Tibial artery (tissue), 4 donors: ENCODE measurements at places on chromosomes 6 and 20.

- no peak for DNase-seq
These were observed 4.2 kb downstream of the ENTPD6 start for GRCh38 chr20:25199473-25200260.

DNA sequence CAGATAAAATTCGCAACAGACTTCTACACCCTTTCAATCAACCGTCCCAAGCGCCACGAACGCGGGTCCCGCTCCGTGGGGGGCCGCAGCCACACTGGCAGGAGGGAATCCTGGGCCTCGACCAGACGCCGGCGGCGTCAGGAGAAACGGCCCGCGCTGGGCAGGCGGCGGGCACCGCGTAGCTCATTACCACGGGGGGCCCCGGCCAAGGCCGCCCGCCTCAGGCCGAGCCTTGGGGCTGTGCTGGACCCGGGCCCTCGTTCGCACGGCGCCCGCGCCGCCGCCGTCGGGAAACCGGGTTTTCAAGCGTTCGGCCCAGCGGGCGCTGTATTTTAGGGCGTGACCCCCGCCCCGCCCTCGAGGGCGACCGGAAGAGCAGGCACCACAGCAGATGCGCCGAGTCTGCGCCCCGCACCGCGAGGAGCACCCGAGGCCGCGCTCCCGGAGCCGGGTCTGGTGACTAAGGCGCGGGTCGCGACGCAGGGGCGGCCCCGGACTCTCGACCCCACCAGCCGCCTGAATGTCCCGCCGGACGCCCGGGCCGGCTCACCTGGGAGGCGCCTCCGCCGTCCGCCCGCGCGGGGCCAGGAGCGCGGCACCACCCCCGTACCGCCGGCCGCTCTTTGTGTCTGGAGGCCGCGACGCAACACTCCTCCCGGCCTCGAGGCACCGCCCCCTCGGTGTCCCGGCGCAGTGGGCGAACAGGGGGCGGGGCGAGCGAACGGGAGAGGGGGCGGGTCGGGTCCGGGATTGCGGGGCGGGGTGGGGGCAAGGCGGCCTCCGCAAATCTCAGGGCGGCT is at the start of gene NINL:
TSS of gene NINL (minus strand) at position 627 of the 800 bp plus-strand sequence. CDS start 58,944 bp downstream, outside the sequence.
- peak; percentile 51 for DNase-seq

- DNase-seq = no peak
These were observed 239.1 kb downstream of the GRM1 start for GRCh38 chr6:146267946-146268345.

GRCh38 chr6:32658268-32658897 is 8.1 kb downstream of the HLA-DQB1 start:
- DNase-seq = no peak

- DNase-seq = no peak
These were observed 9.9 kb upstream of the C6orf141 start for GRCh38 chr6:49540614-49541013.

- no peak for DNase-seq
These were observed 102.0 kb downstream of the ARID1B start for GRCh38 chr6:156879186-156879585.

DNA sequence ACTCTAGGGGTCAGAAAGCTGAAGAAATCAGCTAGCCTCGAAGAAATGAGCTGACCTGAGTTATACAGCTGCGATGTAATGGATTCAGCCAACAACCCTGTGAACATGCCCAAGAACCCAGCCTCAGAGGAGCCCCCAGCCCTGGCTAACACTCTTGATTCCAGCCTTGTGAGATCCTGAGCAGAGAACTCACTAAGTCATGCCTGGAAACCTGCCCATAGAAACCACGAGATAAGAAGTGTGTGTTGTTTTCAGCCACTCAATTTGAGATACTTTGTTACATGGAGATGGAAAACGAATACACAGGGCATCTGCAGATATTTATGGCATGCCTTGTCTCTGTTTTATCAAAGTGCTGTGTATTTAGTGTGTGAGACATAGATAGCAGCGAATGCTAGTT is 265.2 kb downstream of the QKI start:
- DNase-seq = no peak

DNA sequence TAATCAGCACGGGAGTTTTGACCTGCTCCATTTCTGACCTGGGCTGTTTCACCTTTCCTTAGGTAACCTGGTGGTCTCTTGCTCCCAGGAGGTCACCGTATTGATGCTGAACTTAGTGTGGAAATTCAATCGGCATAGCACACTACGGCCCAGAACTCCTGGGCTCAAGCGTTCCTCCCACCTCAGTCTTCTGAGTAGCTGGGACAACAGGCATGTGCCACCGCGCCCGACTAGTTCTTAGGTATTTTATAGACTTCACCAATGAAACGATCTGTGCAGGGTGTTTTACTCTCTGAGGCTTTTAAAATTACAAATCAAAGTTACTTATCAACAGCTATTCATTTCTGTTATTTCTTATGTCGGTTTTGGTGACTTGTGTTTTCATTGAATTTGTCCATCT is 42.1 kb downstream of the ATG5 start:
- DNase-seq = no peak

- DNase-seq = no peak
These were observed 251.5 kb downstream of the HIVEP2 start for GRCh38 chr6:142693441-142693840.

- DNase-seq = no peak
These were observed 8.7 kb downstream of the SLC2A4RG start for GRCh38 chr20:63748070-63748933.

GRCh38 chr20:50413088-50413500 is 97.1 kb upstream of the PTPN1 start:
- no peak for DNase-seq

DNA sequence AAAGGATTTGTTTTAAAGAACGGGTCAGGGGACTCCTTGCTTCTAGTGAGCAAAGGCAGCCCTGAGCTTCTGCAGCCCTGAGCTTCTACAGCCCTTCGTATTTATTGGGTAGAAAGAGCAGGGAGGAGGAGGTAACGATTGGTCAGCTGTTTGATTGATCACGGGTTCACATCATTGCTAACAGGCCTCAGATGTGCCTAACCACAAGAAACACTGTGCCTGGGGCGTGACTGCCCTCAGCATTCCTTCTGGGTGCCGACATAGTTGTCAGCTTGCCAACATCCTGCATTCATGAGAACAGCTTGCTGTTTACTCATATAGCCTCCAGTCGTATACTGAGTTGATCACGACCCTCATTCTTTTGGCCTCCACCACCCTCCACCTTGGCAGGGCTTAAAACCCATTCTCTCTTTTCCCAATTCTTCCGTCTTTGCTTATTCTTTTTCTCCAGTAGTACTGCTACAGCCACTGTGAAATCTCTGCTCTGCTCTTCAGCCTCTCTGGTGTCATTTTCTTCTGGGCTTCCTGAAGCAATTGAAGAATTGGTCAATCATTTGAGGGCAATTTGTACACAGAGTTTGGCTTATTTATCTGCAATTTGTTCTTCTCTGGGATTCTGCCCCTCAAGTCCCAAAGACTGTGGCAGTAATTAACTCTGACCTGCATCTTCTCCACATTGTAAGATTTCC is 25.4 kb upstream of the NOP56 start:
- DNase-seq = no peak

DNA sequence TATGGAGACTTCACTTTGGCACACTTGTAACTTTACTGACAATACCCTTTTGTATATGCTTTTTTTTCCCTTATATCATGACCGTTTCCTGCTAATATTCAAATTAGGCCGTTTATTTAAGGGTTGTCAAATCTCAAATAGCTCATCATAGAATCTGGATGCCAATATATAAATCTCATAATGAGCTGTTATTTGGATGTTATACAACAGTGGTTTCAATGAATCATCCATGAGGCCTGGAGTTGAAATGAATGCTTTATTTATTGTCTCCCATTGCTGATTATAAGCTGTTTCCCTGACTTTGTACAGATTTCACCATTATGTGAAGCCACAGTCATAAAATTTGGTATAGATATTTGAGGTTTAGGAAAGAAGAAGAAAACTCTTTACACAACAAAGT is 256.1 kb downstream of the PLCB1 start:
- DNase-seq = no peak

- DNase-seq = no peak
These were observed 87.1 kb upstream of the SALL4 start for GRCh38 chr20:51889466-51889865.

DNA sequence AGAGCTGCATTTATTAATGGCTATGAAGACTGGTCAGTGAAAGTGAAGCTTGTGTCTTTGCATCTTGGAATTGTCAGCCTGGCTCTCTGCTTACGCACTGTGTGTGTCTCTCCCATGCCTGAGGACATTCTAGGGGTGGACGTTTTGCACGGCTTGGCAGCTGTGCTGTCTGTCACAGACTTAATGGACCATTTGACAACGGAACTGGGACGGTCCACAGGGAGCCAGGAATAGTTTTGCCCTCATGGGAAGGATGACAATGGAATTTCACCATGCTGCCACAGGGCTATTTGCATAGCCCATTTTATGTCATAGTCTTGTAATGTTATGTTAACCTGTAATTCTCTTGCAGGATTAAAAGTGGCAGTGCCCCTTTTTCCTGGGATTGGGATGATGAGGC is 44.7 kb downstream of the OR2B6 start:
- no peak for DNase-seq

GRCh38 chr6:150452428-150453243 is 83.8 kb downstream of the IYD start:
- DNase-seq = peak; percentile 30

DNA sequence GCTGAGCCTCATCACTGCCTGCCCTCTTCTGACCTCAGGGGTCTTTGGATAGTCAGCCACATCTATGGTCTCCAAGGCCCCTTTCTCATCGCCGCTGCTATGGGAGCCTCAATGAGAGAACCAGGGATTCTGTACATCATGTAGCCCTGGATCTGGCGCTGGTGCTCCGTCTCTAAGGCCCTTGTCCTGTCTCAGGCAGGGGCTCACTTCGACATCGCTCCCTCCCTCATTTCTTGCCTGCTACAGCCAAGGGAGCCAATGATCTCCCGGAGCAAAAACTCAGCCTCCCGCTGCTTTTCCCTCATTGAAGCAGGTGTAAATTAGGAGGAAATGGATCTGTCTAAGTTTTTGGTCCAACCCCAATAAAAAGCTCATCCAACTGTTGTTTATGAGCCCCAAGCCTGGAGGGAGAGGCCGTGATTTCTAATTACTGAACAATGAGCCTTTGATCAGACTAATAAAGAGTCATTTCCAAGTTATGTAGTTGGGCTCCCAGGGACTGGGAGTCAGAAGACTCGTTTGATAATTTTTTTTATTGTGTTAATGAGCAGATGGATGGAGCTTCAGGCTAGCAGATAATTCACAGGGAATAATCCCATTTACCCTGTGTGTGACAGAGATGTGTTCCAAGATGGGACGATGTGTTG is 30.9 kb downstream of the LBP start:
- no peak for DNase-seq

- DNase-seq = no peak
These were observed 96.3 kb downstream of the MRPL14 start for GRCh38 chr6:44030812-44031454.

DNA sequence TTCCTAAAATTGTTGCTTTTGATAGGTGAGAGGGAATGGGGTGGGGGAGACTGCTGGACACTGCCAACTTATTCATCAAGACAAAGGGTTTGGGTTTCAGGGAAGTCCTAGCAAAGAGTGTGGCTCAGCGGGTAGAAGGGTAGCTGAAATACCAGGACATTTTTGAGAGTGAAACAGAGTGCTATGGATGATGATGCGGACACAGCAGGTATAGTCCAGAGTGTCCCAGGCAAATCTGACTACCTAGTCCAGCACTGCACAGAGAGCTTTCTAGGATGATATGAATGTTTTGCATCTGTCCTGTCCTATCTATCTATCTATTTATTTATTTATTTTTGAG is 154.3 kb downstream of the BCAS1 start:
- DNase-seq = no peak

DNA sequence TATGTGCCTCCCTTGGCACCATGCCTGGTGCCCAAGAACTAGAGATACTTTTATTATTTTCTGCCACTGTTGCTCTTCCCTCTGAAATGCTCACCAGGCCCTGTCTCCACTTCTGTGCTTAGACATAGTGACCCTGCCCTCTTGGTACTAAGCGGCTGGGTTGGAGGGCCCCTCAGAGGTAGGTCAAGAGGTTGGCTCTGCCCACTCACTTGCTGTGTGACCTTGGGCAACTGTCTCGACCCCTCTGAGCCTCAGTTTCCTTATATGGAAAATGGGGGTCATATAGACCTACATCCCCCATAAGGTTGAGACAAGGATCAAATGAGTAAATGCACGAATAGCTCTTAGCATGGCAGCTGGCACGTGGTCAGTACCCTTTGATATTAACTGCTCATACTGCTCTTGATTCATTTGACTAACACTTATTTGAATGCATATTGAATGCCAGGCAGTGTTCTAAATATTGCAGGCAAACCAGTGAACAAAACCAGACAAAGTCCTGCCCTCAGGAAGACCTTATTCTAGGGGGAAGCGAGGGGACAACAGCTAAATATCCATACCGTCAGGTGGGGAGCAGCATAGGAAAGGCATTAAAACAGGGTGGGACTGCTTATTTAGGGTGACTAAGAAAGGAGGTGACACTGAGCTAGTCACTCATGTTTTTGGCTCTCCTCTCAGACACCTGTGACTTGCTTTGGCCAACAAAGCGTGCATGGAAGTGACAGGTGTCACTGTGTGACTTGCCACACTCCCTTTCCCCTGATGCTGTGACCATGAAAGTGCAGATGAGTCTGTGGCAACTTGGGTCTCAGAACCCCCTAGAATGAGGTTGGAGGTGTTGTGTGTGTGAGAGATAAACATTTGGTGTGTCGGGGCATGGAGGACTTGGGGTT is 14.3 kb upstream of the SPO11 start:
- no peak for DNase-seq

GRCh38 chr6:132725947-132726607 is 12.2 kb upstream of the VNN1 start:
- DNase-seq = no peak

DNA sequence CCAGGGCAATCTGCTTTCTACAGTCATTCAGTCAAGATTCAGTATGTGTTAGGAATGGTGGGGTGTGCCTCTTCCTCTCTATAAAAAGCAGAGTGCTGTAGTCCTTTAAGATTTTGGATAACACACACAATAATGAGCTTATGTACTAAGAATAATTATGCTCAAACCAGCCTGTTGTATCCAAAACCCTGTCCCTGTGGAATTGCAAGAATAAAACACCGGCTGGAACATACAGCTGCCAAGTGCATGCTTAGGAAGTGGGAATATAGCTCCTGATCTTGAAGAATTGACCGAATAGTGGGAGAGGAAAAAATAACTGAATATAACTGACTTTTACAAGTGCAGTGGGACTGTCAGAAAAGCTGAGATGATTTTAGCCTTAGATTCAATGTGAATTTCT is 979 bp upstream of the MOCS1 start:
- no peak for DNase-seq

DNA sequence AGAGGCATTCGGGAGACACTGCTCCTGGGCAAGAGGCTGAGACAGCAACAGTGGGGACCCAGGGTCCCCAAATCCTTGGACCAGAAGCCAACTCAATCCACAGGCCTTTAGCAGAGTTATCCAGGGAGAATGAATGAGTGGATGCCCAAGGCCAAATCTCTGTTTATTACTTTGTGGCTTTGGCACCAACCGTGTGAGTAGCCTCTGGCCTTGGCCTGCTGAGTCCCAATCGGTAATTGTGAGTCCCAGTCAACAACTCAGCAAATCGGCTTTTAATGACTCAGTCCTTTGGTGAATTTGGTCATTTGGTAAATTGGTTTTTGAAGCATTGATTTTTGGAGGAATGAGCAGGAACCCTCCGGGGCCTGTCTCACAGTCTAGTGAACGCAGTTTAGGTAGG is 29.1 kb upstream of the ECI2 start:
- no peak for DNase-seq

- DNase-seq = no peak
These were observed 92.9 kb downstream of the SHLD1 start for GRCh38 chr20:5843054-5843592.
